ENCODE measurements at places on chromosomes 16 and 17.
A peak's percentile ranks its signal among the peaks of the same experiment; 100 is the strongest.

GRCh38 chr17:79090443-79091225 lies 16.0 kb downstream of the ENGASE start:
- peak; percentile 2 for DNase-seq

- DNase-seq = peak; percentile 12
Measured at GRCh38 chr17:80105762-80106161, 4.4 kb downstream of the GAA start.

DNA sequence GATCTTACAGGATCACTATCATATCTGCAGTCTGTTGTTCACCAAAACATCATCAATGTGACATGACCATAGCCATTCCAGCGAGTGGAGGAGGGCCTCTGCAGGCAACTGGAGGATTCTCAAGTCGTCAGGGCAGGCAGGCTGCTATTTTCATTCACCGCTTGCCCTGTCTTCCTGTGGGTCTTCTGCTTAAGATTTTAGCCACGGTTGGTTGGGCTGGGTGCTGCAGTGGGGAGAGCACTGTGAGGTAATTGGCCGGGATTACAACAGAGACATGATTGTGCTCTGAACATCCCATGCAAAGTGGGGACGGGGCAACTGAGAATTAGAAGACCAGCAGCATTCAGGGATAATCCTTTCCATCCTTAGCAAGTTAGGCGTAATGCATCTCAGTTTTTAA lies 245.9 kb downstream of the CPPED1 start:
- no peak for DNase-seq

DNA sequence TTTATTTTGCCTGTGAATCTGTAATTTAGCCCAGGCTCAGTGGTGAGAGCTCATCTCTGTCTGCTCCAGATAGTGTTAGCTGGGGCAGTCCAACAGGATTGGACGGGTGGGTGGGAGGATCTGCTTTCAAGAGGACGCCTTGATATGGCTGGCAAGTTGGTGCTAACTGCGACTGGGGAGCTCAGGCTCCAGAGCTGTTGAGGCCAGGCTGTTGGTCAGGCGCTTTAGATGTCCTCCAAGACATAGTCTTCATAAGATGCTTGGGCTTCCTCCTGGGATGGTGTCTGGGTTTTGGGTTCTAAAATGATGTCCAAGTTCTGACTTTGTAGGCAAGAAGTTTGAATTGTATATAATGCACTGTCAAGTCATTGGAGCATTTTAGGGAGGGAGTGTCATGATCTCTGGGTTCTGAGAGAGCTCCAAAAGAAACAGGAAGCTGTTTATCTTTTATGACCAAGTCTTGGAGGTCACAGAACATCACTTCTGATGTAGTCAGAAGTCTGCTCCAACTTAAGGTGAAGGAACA lies 12.8 kb upstream of the PCTP start:
- DNase-seq = no peak

GRCh38 chr17:15269780-15270089 lies 4.6 kb upstream of the PMP22 start:
- DNase-seq = peak; percentile 34

DNA sequence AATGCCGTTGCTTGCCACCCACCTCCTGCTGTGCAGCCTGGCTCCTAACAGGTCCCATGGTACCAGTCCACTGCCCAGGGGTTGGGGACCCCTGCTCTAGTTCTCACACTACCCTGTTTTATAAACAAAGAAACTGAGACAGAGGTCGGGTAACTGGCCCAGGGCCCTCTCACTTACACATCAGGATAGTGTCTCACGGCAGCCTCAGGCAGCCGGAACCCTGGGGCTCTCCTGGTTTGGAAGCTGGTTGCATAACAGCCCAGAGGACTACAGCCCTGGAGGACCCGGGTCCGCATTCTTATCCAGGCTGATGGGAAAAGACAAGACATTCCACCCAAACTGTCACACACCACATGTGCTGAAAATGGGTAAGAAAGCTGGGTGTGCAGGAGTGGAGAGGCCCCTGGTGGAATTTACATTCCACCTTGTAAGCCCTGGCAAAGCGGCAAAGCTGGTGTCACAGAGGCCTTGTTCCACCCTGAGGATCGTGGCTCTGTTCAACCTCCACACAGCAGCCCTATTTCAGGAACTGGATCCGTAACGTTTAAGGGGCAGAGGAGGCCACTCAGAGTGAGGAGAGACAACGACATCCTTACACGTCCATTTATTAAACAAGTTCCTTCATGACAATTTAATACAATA lies 9.8 kb downstream of the CMTM3 start:
- DNase-seq = no peak

DNA sequence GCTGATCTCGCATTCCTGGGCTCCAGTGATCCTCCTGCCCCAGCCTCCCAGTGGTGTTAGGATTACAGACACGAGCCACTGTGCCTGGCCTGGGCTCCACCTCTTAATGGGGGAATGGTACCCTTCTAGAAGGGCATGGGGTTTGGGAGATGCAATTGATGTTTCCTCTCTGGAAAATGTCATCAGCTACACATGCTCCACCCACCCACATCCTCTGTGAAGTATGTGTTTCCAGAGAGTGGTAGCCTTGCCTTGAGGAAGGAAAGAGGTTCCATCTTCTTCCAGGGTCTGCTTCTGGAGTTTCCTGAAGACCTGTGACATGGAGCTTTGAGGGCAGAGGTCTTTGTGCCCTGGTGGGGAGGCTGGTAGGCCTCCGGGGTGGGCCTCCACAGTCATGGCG lies 45.2 kb upstream of the GSE1 start:
- DNase-seq = no peak

DNA sequence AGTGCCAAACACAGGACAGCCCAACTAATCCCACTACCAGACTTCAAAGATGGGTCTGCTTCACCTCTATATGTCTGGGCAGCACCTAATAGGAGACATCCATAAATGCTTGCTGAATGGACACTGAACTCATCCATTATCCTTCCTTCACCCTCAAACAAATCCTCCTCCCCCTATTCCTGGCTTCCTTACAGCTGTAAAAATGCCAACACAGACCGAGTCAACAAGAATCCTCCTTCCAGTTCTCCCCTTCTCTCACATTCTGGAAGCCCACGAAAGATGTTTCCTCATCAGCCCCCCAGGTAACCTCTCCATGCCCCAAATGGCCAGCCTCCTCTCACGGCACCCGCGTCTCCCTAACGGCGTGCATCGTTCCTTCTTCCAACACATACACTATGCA lies 12.3 kb downstream of the PELP1 start:
- no peak for DNase-seq

GRCh38 chr16:720990-721764 lies at the start of gene ANTKMT:
ANTKMT (plus strand) TSS chr16:721146; CDS start chr16:721275, 129 bp downstream.
- peak; percentile 65 for DNase-seq

DNA sequence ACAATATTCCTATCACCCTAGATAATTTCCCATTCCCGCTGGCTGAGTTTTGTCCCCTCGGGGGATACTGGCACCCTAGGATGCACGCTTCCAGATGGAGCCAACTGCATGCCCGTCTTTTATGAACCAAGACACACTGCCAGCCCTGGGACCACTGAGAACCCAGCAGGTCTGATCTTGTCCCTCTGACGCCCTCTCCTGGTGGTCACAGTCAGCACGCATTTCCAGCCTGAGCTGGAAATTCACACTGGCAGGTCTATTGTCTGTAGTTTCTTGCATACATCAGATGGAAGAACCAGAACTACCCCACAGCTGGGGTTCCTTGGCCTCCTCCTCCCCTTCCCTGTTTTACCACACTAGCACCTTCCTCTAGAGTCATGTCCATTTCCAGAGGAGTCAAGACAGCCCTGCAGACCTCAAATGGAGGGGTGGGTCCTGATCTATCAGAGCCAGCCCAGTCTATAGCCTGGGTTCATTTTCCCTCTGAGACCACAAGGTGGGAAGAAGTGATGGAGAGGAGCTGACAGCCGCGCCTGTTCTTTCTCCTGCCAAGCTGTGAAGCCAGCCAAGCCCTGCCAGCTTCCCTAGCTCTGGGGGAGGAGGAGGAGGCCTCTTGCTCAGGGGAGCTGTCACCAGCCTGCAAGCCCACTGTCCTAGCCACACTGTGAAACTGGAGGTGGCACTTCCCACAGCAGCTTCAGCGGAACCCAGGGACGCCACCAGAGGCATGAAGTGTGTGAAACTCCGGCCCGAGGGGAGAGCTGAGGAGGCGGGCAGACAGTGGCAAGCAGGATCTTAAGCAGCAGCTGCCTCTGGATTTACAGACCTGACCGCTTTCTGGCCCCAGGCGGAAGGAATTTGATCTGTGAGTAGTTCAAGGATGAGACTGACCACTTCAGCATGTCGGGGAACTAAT lies 29.3 kb downstream of the MXRA7 start:
- DNase-seq = peak; percentile 78

GRCh38 chr16:25158401-25158800 lies 46.9 kb downstream of the LCMT1 start:
- DNase-seq = peak; percentile 78

GRCh38 chr17:74147966-74148365 lies 55.5 kb upstream of the RPL38 start:
- DNase-seq = no peak

DNA sequence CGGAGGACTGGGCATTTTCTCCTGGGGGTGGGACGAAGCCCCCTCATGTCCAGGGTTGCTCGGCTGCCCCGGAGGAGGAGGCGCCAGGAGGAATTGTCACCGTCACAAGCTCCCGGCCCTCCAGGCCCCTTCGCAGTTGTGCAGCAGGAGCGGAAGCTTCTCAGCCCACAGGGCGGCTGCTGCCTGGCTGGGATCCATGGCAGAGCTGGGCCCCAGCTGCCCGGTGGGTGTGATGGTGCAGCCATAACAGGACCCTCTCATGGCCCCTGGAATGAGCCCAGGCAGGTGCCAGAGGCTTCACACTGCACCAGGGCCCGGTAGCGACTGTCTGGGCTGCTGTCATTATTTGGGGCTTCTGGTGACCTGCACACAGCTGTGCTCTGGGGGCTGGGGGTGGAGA lies 54.9 kb upstream of the GNG13 start:
- DNase-seq = no peak

GRCh38 chr17:44910231-44911106 lies 4.8 kb downstream of the GFAP start:
- DNase-seq = no peak

GRCh38 chr17:68054296-68054900 lies 18.9 kb downstream of the KPNA2 start:
- DNase-seq = peak; percentile 90

- DNase-seq = no peak
Measured at GRCh38 chr17:51401279-51401678, 140.9 kb downstream of the UTP18 start.
